ENCODE measurements at places on chromosomes 1 and 21.

- DNase-seq, result no peak
Measured at GRCh38 chr21:15062606-15062965, 2.2 kb downstream of the NRIP1 start.

- DNase-seq, result no peak
Measured at GRCh38 chr1:169873582-169874199, 20.0 kb downstream of the SCYL3 start.

GRCh38 chr1:39958403-39959200 lies 3.7 kb downstream of the MFSD2A start:
- no peak for DNase-seq

- DNase-seq, result no peak
Measured at GRCh38 chr1:60185684-60186083, 112.1 kb upstream of the C1orf87 start.

DNA sequence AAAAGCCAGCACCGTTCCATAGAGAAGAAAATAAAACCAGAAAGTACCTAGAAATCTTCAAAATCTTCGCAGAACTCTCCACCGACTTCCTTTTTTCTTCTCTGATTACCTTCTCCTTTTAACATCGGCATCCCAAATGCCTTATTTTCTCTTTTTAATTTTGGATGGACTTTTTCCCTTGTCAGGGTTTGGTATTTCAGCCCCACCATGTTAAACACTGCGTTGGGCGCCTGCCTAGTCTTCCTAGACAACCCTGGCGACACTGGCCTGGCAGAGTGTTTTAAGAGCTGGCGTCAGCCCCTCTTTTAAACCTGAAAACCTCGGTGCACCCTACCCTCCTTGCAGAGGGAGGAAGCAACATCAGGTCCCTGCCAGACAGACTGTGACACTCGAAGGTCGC lies 66.0 kb upstream of the EFHD2 start:
- DNase-seq, result no peak

DNA sequence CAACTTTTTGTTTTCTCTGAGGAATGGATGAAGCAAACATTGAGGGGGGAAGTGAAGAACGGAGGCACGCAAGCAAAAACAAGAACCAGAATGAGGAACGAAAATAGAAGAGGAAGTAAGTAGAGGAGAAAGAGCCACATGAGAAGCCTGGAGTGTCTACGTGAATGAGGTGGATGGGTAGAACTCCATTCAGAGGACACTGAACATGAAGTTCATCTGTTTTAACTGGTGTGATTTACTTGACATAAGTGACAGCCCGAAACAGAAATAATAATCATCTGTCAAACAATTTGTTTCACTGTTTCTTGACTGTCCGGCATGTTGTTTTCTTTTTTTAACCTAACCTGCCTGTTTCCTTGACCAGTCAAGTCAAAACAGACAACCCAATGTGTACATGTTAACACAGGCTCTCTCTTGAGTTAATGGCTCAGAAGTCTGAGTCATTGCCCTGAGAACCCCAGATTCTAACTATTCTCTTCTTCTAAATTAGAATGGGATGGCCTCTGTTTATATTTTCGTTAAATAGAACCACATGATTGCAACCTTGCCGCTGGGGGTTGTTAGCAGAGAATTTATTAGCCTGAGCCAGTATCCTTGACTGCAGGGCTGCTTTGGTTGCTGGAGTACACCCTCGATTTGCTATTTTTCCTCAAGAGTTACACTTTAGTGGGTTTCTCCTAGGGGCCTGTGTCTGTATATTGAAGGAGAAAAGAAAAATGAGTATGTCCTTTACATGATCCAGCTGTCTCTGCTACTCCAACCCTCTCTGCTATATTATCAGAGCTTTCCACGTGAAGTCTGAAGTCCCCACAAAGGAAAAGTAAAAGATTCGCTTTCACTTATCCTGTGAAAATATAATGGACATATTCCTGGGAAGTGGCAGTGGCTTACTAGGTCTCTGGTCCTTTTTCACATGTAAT lies 151.7 kb downstream of the ZC3H11B start:
- no peak for DNase-seq

Data from stimulated activated CD4-positive, alpha-beta T cell treated with anti-CD3 and anti-CD28 coated beads, Interleukin-4, amount 100 ng/mL, for 1 hour (primary cell).